ENCODE measurements at places on chromosomes 5 and 9. TPM values are rescaled to one million over a fixed set of nuclear protein-coding genes. Genes with fewer than 3 reads are reported as not detected.

DNA sequence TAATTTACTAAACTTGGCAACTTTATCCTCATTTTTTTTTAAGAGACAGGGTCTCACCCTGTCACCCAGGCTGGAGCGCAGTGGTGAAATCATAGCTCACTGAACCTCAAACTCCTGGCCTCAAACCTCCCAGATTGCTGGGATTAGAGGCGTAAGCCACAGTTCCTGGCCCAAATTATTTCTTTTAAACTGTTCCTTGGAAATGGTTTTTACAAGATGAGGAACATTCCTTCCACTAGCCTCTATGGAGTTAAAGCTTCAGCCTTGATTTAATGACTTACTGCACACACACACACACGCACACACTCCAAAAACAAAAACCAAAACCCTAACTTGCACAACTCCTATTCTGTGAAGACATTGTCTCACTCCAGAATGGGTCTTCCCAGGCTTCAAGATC, 77.2 kb upstream of the TARS1 start:
- no peak overlapping the region for H3K4me3 ChIP-seq
- H3K4me1 ChIP-seq = peaks cover 7% of the 10 kb centered on the region
- H3K27ac ChIP-seq = peak overlapping the region; percentile 63
- H3K27me3 ChIP-seq = no peaks in the 10 kb centered on the region
- no peaks in the 10 kb centered on the region for H3K36me3 ChIP-seq
- DNase-seq = no peak

GRCh38 chr9:128162215-128163026, 2.4 kb downstream of the BBLN start:
- H3K4me3 ChIP-seq = no peak overlapping the region
- H3K27ac ChIP-seq = no peak overlapping the region
- peak; percentile 96 for DNase-seq
- H3K36me3 ChIP-seq = peaks cover 27% of the 10 kb centered on the region
- peaks cover 19% of the 10 kb centered on the region for H3K4me1 ChIP-seq

DNA sequence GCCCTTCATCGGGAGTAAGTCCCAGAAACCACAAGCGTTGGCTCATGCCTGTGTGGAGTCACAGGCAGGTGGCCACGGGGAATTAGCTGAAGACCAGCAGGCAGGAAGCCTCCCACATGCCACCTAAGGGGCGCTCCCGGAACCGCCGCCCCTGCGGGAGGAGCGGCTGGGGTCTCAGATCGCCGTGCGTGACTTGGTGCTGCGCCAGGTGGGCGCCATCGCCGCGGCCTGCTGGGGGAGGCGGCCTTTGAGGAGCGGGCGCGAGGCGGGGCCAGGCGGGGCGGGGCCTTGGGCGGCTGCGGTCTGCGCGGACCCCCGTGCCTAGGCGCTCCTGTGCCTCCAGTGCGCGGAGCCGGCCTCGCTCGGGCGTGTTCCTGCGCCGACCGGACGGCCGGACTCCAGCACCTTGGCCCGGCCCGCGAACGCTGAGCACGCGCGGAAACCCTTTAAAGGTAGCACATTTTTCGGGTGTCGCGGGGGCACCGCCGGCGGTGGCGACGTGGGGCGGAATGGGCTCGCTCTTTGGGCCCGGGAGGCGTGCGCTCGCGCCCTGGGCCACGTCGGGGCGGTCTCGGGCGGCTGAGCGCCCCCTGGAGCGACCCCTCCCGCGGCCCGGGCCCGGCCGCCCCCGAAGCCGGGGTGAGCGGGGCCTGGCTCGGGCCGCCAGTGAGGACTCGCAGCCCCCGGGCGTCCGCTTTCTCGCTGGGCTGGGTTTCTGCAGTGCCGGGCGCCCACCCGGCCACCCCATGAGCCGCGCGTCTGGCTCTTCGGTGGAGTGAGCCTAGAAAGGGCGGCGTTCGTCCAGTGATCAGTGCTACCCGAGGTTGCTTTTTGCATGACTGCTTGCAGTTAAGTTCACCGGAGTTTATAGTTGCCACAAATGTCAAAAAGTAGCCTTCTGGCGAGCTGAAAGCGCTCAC, 24.5 kb downstream of the LECT2 start:
- H3K4me3 ChIP-seq = no peak overlapping the region
- H3K27me3 ChIP-seq = peaks cover 70% of the 10 kb centered on the region
- H3K27ac ChIP-seq = no peak overlapping the region
- DNase-seq = peak; percentile 51

DNA sequence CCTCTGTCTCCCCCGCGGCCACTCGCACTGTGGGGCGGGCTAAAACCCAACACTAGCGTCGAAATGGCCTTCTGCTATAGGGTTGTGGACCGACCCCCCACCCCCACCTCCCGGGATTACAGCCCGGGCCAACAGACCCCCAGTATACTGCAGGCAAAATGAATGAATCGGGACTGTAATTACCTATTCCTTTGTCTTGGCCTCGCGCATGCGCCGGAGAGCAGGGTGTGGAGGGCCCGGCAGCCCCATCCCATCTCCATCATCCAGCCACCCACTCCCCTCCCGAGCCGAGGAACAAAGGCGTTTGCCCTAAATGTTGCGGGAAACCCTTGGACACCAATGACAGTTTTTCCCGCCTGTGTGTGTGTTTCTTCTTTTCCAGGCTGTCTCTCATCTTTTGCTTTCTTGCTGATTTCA, 1.6 kb downstream of the BASP1 start:
- H3K27ac ChIP-seq = peak overlapping the region; percentile 97
- DNase-seq = peak; percentile 66
- H3K4me1 ChIP-seq = peaks cover 43% of the 10 kb centered on the region
- H3K4me3 ChIP-seq = peak overlapping the region; percentile 89
- peaks cover 12% of the 10 kb centered on the region for H3K36me3 ChIP-seq

TLR4 gene
- total RNA-seq = 46.7 TPM
